ENCODE measurements at places on chromosomes 12 and 14.

DNA sequence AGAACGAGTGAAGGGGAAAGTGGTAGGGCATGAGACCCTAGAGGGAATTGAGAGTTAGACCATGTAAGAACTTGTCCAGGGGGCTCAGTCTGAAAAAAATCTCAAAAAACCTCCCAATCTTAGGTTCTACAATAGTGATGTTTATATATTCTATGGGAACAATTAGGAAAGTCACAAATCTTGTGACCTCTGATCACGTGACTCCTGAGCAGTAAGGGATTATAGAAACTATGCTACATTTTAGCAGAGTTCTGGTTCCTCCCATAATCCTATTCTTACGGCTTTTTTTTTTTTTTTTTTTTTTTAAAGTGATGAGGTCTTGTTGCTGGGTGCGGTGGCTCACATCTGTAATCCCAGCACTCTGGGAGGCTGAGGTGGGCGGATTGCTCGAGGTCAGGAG is 5.8 kb downstream of the ADCK1 start:
- DNase-seq = no peak

DNA sequence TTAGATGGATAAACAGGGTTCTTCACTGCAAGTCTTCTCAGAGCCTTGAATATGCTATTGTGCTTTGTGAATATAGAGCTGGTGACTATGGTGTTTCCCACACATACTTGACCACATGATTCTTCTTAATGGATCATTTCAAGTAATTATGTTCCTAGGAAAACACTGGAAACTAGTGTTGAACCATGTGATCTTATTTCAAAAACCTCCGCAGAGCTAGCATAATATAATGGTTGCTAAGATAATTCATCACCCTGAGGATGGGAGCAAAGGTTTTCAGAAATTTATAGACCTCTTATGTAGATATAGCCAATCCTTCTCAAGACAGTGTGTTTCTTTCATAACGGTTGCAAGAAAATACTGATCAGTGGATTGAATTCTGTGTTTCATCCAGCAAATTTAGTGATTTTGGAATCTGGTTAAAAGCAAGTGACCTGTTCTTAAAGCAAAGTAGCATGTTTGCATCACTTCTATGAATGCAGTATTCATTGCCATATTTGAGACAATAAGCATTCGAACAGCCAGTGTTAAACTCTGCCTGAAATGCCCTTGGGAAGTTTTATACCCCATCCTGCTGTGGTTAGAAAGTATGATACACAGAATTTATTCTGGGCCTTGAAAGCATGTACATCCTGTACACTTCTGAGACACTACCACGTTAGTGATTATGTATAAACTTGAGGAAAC is 341.0 kb upstream of the E2F7 start:
- no peak for DNase-seq

DNA sequence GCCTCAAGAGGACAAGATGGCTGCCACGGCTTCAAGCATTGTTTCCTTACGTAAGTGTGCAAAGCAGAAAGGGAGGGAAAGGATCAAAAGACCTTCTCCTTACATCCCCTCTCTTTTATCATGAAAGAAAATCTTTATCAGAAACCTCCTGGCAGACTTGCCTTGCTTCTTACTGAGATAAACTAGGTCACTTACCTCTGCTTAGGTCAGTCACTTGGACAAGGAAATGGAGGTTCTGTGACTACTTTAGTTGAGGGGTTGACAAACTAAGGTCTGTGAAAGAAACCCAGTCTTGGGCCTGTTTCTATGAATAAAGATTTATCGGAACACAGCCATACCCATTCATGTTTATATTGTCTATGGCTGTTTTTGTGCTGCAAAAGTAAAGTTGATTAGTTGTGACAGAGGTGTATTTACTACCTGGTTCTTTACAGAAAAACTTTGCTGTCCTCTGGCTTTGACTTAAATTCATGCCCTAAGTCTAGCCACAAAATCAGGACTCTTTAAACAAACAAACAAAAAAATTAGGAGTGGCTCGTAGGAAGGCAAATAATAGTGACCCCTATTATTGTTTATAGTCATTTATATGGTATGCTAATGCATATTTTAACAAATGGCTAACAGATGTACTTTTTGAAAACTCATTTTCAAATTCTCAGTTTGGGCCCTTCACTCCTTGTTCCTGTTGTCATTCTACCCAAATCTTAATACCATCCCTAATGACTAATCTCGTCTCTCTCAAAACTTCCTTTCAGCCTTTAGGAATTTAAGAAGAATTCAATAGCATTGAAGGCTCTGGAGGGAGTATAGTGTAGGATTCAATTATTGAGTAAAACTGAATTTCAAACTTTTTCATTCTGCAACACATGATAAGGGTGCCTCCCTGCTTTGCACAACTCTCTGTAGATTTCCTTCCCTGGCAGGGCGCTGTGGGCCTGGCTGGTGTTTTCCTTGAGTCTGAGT is 42.0 kb upstream of the ATP2B1 start:
- DNase-seq = no peak

DNA sequence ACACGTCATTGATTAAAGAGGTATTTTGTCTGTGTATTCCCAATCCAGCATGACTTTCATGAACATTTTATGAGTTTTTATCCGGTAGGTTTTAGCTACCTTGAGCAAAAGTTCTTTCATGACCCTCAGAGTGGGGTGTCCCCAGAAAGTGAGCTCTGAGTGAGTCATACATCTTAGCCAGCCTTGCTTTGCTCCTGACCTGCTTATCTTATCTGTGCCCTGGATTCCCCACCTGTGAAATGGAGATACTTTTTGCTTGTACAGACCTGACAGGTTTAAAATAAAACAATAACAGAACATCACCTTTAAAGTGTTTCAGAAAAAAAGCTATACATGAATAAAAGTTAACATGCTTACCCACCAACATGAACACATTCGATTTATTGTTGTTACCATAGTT is 202.8 kb upstream of the SOX5 start:
- no peak for DNase-seq

GRCh38 chr14:60164404-60164711 is 840 bp downstream of the DHRS7 start:
- no peak for DNase-seq

GRCh38 chr14:31937730-31938346 is 139.3 kb upstream of the ARHGAP5 start:
- no peak for DNase-seq

- no peak for DNase-seq
These were observed 67.1 kb upstream of the CPM start for GRCh38 chr12:69000074-69000473.

DNA sequence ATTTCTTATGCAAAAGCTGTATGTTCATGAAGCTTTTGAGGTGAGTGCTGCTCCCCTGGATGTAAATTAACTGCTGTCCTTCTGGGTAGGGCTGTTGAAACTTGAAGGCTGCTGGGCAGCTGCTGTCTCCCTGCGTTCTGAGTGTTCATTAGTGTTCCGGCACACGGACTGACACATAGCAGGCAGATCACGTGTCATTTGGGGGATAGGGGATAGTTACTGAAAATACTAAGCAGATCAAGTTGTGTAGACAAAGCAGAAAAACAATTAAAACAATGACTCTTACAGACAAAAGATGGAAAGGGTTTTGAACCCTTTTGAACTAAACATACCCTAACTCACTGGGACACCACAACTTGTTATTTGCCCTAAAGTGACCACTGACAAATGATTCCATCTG is 82.5 kb downstream of the PRICKLE1 start:
- no peak for DNase-seq

DNA sequence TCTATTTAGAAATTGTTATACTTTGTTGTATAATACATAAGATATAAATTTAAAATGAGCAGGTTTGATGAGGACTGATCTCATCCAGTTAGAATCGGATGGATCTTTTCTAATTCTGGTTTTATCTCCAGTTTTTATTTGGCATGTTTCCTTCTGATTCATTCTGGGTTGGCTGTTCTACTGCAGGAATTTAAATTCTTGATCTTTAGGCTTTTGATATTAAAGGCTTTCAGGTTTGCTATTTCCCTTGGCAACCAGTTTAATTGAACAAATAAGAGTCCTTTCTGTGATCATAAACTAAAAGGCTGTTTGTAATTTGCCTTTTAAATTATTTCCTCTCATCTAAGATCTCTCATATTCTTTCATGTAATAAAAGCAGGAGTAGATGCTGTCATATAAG is 83.4 kb downstream of the PDE6H start:
- DNase-seq = no peak

- DNase-seq = no peak
These were observed 22.7 kb downstream of the AEBP2 start for GRCh38 chr12:19461999-19462398.

DNA sequence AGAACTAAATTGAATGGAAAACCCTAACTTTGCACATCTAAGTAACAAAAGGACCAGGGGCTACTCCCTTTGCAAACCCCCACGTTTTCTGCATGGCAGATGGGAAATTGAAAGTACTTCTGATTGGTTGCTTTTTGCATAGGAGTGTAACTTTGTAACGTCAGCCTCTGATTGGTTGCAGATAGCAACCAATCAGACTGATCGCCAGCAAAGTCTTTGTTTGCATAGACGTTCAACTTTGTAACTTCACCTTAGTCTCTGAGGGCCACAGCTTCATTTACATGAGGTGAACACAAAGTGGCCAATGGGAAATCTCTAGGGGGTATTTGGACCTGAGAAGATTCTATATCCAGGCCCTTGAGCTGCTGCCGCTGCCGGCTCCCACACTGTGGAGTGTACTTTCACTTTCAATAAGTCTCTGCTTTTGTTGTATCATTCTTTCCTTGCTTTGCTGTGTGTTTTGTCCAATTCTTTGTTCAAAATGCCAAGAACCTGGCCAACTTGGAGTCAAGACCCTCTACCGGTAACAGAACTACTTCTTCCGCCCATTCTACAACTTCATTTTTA is 102.5 kb upstream of the PRICKLE1 start:
- DNase-seq = no peak

GRCh38 chr12:108881953-108882352 is 2.1 kb downstream of the DAO start:
- DNase-seq = no peak

DNA sequence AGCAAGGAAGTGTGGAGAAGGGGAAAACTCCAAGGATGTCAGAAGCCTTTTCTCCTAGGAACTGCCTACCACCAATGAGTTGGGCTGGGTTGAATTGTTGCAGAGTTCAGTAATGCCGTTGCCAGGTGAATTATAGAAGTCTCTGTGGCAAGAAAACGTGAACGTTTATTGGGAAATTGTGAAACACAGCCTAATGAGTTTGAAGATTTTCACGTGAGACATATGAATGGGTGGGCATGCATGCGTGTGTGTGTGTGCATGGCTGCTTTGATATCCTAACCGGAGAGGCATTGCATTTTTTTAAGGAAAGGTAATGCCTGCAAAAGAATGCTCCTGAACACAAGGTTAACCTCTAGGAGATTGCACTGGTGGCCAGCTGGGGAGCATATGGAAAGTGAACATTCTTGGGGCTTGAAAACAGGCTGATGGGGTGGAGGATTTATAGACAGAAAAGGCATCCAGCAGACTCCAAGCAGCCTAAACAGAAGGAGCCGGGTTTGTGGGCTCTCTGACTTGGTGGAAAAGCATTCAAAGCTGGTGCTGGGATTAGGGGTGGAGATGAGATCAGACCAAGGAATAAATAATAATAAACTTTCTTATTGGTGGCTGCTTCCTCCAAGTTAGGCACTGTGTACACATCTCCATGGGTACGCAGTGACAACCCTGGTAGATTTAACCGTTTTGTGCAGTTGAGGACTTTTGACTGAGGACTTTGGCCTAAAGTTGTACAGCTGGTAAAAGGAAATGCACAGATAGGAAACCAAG is 67.8 kb downstream of the NTF3 start:
- no peak for DNase-seq

DNA sequence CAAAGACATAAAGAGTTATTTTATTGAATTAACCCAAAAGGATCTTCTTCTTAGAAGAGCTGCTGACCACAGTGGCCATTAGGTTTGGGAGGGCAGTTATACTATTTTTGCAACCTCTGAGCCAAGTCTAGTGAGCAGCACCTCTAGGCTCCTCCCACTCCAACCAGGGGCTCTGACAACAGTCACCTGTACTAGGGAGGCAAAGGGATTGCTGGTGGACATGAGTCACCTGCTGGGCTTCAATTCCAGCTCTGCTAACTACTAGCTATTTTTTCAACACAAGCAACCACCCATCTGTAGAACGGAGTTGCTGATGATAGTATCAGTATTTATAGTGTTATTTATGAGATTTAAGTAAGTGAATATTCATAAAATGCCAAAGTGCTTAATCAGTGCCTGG is 166.0 kb downstream of the KLHL28 start:
- DNase-seq = no peak

DNA sequence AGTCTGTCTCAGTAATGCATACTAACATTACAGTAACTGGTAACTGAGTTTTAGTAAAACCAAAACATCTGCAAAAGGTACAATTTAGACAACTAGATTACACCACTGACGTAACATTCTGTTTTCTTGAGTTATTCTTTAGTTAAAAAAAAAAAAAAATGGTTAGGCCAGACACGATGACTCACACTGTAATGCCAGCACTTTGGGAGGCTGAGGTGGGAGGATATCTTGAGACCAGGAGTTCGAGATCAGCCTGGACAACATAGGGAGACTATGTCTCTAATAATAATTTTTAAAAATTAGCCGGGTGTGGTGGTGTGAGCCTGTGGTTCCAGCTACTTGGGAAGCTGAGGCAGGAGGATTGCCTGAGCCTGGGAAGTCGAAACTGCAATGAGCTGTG is 34.1 kb downstream of the AP5M1 start:
- no peak for DNase-seq

- DNase-seq = no peak
These were observed 22.8 kb downstream of the AHNAK2 start for GRCh38 chr14:104955396-104955770.

- no peak for DNase-seq
These were observed 15.3 kb downstream of the RBM19 start for GRCh38 chr12:113950873-113951272.

DNA sequence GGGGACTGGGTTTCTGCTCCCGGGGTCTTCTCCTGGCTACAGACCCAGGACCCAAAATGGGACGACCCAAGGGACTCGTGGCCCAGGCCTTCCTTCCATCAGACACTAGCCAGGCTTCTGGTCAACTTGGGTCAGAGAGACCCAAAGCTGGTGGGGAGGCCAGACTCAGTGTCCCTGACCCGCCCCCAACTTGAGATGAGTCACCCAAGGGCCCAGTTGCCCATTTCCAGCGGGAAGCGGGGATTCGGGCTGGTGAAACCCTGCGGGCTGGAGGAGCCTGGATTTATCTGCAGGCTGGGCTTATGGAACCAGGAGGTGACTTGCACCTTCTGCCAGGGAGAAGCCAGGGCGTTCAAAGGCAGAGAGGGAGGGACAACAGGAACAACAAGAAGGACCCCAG is 81.5 kb downstream of the RFLNA start:
- no peak for DNase-seq

- DNase-seq = no peak
These were observed 3.6 kb upstream of the BATF start for GRCh38 chr14:75518625-75519024.
